ENCODE measurements at places on chromosomes 11 and 22.

DNA sequence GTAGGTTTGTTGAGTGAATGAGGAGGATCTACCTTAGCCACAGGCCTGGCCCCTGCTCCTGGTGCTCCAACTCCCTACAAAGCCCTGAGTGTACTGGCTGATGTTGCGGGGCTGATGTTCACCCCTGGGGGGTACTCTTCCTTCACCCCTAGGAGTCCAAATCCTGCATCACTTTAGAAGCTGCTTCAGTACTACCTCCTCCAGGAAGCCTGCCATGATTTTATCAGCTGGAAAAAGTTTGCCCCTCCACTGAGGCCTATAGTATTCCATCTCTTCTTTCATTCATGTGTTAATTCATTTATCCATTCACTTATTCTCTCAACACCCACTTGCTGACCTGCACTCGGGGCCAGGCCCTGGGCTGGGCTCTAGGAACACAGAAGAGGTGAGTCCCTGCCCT, 7.8 kb downstream of the SHISAL1 start:
- no peak for DNase-seq

GRCh38 chr22:23187871-23188700, 7.8 kb downstream of the BCR start:
- DNase-seq: no peak

DNA sequence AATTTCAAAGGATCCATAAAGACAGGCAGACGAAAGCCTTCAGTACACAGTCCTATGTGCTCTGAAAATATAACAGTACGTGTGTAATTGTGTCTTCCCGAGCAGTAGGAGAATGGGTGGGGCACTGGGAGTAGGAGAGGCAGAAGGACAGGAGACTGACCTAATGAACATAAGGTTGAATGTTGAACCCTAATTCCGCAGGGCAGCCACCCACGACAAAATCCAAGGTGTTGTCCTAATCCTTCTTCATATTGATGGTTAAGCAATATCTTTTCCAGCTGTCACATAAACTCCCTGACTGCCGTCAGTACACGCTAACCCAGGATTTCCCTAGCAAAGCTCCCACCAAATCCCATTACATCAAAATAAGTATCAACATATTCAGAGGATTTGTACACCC, 34.5 kb downstream of the SPATA19 start:
- DNase-seq: no peak

- no peak for DNase-seq
Measured at GRCh38 chr11:20260307-20260706, 100.0 kb upstream of the DBX1 start.

DNA sequence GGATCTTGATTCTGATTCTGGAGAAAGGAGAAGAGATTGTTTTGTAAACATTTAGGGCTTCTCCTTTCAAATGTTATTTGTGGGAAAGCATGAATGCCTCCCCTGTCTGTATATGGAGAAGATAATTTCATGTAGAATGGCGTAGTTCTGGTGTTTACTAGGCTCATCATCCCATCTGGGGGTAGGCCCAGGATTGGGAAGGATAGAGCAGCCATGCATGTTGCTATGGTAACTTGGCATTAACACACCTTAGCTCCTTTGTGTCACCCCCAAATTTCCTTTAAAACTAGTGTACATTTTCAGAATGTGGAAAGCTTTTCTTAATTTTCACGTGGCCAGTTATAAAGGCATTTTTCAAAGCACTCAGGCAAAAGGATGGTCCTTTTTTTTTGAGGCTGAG, 57.5 kb upstream of the EED start:
- DNase-seq: no peak

Data from activated T-helper 1 cell treated with anti-CD3 and anti-CD28 coated beads, Interleukin-2, amount 50 U/mL, for 16 hours (primary cell).